NCI-H2029 (cell line): ENCODE measurements at places on chromosomes 13 and 19.

DNA sequence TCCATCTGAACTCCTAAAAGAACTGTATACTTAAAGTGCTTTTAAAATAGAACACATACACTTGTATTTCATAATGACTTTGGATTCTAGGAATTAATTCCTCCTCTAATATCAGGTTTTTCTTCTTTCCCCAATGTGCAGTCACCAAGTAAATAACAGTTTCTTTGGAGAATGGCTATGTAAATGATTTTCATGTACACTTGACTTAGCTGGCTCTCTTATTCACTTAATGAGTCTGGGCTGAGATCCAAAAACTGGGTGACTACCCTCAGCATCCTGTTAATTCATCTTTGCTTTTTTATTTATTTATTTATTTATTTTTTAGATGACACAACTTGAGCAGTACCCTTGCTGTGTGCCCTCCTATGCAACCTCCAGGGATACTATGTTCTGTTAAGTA lies 1003.7 kb downstream of the SLITRK1 start:
- no peak for DNase-seq

GRCh38 chr13:35693134-35693784 lies 216.8 kb upstream of the MAB21L1 start:
- no peak for DNase-seq

DNA sequence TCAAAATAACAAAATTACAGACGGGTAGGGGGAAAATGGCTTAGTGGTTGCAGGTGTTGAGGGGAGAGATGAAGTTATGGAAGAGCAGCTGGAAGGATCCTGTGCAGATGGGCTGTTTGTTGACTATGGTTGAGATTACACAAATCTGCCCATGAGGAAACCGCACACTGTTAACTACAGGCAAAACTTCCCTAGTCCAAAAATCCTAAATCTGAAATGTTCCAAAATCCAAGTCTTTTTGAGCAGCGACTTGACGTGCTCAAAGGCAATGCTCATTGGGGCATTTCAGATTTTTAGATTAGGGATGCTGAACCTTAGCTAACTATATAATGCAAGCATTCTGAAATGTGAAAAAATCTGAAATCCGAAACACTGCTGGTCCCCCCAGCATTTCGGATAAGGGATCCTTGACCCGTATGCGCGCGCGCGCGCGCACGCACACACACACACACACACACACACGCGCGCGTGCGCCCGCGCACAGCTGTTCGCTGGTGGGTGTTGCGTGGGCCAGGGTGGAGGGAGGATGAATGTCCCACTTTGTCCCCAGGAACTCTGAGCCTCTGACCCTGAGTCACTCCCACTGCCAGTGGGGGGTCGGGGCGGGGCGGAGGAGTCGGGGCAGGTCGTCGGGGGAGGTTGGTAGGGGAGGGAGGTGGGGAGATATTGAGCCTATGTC lies 6.8 kb downstream of the F2RL3 start:
- DNase-seq: no peak

GRCh38 chr13:33642374-33643065 lies 175.4 kb upstream of the RFC3 start:
- no peak for DNase-seq

DNA sequence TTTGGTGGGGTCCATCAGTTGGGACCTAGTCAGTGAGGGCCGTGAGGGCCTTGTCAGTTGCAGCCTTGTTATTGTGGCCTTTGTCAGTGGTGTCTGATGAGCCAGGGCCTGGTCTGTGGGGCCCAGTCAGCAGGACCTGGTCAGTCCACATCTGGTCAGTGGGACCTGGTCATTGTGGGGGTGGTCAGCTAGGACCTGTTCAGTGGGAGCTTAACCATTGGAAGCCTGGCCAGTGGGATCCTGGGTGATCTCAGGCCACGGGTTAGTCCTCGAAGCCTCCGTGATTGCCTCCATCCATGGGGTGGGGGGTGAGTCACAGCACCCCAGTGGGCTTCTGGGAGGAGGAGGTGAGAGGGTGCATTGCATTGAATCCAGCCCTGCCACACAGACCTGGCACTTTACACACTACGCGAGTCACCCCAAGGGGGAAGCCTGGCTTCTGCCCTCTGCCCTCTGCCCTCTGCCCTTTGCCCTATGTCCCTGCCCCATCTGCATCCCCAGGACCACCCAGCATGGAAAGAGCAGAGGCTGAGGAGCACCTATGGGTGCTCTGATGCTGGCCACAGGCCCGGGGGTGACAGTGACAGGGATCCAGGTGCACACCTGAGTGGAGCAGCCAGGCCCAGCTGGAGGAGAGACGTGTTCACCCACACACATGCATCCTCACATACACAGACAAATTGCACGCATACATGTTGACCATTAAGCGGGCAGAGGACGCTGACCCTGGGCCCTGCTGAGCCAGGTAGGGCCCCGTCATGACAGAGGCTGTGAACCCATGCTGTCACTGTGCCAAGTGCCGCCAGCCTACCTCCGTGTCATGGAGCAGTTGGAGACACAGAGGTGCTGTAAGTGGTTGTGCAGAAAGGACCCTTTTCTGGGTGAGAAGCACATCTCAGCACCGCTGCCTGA lies 59.8 kb upstream of the TPM4 start:
- no peak for DNase-seq

GRCh38 chr19:41478875-41479756 lies 36.2 kb downstream of the ERICH4 start:
- no peak for DNase-seq

GRCh38 chr13:76455960-76456359 lies 430.2 kb downstream of the KCTD12 start:
- no peak for DNase-seq

GRCh38 chr19:32188921-32189320 lies 156.5 kb upstream of the ZNF507 start:
- DNase-seq: no peak

DNA sequence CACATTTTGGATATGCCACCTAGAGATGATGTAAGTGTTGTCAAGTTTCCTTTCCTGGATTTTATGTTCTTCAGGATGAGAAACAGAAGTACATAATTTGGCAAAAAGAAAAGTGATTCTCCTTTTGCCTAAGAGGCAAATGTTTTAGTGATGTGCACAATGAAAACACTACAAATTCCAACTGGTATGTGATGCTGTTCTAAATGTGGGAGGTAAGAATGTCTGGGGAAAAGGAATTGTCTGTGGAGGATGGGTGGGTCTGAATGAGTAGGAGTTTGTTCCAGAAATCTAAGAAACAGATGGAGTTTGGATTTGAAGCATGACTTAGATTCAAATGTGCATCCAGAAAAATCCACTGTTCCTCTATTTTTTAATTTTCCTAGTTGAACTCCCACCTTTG lies 473.6 kb upstream of the SPRY2 start:
- no peak for DNase-seq

- DNase-seq: no peak
These were observed 231.0 kb downstream of the UQCRFS1 start for GRCh38 chr19:28981994-28982393.

- no peak for DNase-seq
These were observed 6.1 kb downstream of the APLP1 start for GRCh38 chr19:35874392-35874930.

DNA sequence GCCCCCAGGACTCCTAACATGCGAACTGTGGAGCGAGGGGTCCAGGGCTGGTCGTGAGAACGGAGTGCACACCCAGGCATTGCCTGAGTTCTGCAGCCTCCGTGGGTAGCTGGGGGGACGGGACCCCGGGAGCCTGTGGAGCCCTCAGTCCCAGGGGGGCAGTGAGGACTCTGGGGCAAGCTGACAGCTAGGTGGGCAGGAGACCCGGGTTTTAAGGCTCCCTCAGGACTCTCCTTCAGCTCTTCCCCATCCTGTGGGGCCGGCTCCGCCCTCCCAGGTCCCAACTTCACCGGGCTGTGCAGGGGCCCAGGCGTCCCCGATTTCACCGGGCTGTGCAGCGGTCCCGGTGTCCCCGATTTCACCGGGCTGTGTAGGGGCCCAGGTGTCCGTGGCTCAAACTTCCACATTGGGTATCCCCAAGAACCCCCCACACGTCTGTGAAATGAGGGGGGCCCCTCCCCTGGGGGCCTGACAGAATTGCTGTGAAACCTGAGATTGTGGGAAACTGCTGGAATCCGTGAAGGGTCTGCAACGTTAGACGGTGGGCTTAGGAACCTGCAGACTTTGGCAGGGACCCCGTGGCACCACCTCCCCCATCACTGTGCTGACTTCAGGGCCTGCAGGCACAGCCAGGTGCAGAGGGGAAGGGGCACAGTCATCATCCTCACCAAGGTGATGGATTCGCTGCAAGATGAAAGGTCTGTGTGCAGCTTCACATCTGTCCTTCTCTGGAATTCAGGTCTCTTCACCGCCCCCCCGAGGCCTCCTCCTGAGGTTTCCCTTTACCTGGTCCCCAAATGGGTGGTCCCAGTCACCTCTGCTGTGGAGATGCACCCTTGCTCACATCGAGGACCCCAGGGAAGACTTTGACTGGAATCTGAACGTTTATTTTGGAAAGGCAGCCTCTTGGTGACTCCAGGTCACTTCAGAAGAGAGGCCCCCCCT lies 73.2 kb upstream of the MCF2L start:
- no peak for DNase-seq

DNA sequence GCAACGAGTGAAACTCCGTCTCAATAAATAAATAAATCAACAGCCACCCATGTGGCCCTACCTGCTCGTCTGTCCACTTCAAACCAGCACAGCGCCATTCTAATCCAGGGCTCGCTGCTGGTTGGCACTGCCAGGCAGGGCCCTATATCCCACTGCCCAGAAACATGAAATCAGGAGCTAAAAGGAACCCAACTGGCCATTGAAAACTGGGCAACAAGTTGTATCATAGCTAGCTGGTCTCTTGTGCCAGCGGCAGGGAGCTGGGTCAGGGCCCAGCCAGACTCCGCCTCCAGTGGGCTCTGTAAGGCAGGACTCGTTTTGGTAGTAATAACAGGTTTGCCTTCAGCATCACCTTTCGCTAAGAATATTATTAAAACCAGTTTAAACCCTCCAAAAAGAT lies 39.3 kb downstream of the GGACT start:
- no peak for DNase-seq

DNA sequence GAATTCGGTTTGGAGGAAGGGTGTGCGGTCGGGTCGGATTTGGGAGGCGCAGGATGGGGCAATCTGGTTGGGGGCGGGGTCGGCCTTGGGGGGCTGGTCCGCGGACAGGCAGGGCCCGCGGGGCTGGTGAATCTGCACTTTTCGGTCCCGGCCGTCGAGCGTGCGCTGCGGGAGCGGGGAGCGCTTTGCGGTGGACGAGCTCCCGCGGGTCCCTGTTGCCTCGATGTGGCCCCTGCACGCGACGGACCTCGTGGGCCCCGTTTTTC lies 11.9 kb downstream of the PEAK3 start:
- no peak for DNase-seq

- peak; percentile 53 for DNase-seq
These were observed 10.6 kb downstream of the ABHD17A start for GRCh38 chr19:1874554-1875185.

DNA sequence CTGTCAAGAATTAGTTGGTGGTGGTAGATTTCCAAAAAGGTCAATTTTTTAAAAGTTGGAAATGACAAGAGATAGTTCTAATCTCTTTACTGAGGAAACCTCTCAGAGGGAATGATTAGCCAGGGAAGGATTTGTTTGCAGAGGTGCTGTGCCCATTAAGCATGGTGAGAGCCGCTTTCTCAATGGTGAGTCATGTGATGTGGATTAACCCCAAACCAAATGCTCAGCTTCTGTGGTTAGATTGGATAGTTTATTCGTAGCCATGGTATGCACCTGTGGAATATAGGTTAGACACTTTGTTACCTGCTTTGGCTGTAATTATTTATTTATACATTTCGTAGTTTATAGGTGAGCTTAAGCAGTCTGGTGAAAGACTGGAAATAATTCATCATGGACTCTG lies 7.1 kb downstream of the HNRNPM start:
- no peak for DNase-seq

DNA sequence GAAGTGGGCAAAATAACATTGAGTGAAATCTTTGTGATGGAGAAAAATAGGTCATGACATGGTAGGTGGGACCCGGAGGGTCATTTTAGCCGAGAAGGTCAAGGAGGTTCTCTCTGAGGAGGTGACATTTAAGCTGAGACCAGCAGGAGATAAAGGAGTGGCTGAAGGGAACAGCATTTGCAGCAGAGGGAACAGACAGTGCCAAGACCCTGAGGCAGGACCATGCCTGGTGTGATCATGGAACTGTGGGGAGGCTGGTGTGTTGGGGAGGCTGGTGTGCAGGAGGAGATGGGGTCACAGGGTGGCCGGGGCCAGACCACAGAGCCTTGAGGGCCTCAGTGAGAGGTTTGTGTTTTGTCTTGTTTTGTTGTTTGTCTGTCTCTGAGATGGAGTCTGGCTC lies 59.4 kb upstream of the KLF2 start:
- DNase-seq: no peak

DNA sequence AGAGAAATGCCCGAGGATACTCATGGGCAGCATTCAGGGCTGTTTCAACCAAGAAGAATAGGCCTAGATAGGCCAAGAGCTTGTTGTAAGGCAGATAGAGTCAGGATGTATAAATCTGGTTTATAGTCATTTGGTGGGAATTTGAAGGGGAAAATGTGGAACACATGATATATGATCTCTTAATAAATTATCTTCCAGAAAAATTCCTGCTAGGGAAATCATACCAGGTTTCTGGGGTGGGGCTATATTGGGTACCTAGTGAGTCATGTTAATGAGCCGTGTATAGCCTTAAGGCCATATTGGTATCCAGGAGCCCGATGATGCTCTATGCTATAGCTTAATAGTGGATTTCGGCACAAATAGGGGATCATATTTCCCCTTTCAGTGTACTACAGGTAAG lies 51.5 kb upstream of the HTR2A start:
- no peak for DNase-seq

- no peak for DNase-seq
These were observed 26.9 kb downstream of the CYP4F22 start for GRCh38 chr19:15534957-15535864.

DNA sequence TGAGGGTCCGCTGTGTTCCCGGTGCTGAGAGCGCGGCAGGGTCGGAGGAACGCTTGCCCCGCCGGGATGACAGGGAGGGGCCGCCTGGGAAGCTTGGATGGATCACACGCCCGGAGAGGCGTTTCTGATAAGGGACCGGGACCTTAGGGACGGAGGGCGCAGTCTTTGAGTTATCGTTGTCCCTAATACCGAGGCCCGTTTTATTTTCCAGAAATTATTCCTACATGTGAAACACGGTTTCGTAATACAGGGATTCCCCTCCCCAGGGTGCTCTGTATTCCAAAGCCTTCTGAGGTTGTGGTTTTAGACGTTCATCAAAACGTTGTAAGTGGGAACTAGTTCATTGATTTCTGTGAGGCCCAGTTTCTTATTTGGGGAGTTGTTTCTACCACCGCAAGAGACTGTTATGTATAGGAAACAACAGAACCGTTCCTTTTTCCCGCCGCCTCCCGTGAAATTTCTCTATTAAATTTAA lies 752 bp downstream of the PDCD5 start:
- DNase-seq: no peak

GRCh38 chr19:46660551-46661019 lies 397 bp downstream of the DACT3 start:
- DNase-seq: no peak

- no peak for DNase-seq
These were observed 72.4 kb downstream of the STK24 start for GRCh38 chr13:98504371-98504963.

DNA sequence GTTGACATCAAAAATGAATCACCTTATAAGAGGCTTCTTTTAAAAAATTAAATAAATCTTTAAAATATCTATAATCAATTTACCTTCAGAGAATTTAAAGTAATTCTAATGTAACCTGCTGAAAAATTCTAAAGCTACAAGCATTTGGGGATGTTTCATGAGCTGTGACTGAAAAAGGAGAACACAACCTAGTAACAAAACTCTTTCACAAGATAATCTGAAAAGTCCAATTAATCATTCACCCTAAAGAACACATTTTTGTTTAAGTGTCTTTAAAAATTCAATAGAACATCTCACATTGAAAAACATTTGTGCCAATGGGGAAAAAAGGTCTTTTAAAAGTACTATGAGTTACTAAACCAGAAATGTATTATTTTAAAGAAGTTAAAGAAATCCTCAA lies 22.8 kb downstream of the KLF12 start:
- DNase-seq: no peak
